ENCODE measurements at places on chromosomes 11 and 22. TPM values are rescaled to one million over a fixed set of nuclear protein-coding genes. Genes with fewer than 3 reads are reported as not detected.
A peak's percentile ranks its signal among the peaks of the same experiment; 100 is the strongest.

DNA sequence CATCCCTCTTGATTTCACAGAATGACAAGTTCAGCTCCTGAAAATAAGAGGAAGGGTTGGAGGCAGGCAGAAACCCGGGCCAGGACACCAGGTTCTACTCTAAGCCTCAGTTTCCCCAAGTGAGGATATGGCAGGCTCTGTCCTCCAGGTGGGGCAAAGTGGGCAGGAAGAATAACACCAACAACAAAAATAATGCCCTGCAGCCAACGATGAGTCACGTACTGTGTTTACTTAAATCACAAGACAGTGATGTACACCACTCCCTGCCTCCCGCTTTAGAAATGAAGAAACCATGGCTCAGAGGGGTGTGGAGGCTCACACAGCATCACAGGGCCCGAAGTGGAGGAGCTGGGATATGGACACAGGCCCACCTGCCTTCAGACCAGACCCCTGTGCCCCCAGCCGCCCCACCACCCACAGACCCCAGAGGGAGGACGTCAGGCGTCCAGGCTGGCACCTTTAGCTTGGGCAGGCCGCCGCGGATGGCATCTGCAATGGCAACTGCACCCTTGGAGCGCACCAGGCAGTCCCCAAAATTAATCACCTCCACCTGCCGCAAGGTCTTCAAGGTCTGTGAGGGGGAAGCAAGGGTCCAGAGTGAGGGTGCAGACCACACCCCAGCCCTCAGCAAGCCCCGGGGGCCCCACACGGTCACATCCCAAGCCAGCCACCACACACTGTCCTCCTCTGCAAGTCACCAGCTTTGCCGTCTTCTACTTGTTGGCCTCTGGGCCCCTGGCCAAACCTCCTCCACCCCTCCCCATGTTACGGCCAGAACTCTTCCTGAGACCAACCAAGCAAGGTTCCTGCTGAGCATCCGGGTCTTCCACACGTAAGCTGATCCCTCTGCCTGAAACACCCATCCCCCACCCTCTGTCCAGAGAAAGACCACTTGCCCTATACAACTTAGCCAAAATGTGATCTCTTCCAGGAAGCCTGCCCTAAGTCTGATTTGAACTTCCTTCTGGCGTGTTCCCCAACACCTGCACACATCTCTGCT is 15.8 kb upstream of the CHADL start:
- H3K27ac ChIP-seq, result no peak overlapping the region
- H3K27me3 ChIP-seq, result no peaks in the 10 kb centered on the region
- no peak overlapping the region for H3K4me3 ChIP-seq
- H3K36me3 ChIP-seq, result peaks cover 59% of the 10 kb centered on the region
- no peaks in the 10 kb centered on the region for H3K4me1 ChIP-seq

- peak overlapping the region; percentile 96 for H3K27ac ChIP-seq
- peak overlapping the region; percentile 79 for H3K4me3 ChIP-seq
- H3K36me3 ChIP-seq, result peaks cover 3% of the 10 kb centered on the region
- H3K27me3 ChIP-seq, result no peaks in the 10 kb centered on the region
- peak; percentile 87 for DNase-seq
Observed at GRCh38 chr11:326842-327580, 6.4 kb upstream of the IFITM3 start.

GRCh38 chr11:34492806-34493414 is 20.7 kb downstream of the ELF5 start:
- no peak overlapping the region for H3K27ac ChIP-seq
- H3K36me3 ChIP-seq, result no peaks in the 10 kb centered on the region
- peak; percentile 75 for DNase-seq
- no peak overlapping the region for H3K4me3 ChIP-seq

DNA sequence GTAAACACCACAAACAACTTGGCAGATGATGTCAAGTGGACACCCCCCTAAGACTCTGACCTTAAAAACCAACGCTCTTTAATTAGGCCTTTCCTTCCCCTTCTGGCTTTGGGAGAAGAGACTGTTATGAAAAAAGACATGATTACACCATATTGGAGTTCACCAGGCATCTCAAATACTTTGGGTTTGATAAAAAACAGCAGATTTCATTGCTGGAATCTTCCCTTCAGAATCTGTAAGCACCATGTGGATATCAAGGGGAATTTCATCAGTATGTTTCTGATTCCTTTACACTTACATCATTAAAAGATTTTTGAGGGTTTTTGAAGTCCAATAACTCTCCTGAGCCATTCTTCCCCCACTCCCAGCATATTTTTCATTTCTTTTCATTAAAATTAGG is 85.6 kb downstream of the KIRREL3 start:
- no peaks in the 10 kb centered on the region for H3K4me1 ChIP-seq
- no peak overlapping the region for H3K4me3 ChIP-seq
- no peak for DNase-seq
- H3K36me3 ChIP-seq, result no peaks in the 10 kb centered on the region
- no peaks in the 10 kb centered on the region for H3K27me3 ChIP-seq
- no peak overlapping the region for H3K27ac ChIP-seq

DNA sequence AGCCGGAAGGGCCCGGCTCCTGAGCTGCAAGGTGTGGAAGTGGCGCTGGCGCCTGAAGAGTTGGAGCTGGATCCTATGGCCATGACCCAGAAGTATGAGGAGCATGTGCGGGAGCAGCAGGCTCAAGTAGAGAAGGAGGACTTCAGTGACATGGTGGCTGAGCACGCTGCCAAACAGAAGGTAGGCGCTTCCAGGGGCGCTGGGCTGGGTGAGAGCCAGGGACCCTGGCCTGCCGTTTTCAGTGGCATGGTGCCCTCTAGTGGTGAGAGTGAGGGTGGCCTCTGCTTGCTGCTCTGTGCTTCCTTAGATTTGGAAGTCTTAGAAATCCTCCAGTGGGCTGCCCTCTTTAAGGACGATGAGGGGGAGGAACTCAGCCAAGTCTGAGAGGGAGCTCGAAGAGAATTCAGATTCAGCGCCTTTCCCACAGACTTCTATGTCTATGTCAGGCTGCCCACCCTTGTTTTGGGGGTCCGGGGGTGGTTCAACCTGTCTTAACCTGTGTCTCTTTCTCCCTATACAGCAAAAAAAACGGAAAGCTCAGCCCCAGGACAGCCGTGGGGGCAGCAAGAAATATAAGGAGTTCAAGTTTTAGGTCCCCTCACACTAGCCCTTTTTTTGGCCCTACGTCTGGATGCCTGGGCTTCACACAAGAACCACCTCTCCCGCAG is 1.8 kb upstream of the PACS1 start:
- peaks cover 75% of the 10 kb centered on the region for H3K36me3 ChIP-seq
- peak overlapping the region; percentile 92 for H3K27ac ChIP-seq
- peaks cover 56% of the 10 kb centered on the region for H3K4me1 ChIP-seq

- H3K27ac ChIP-seq, result no peak overlapping the region
- H3K4me3 ChIP-seq, result no peak overlapping the region
- peaks cover 56% of the 10 kb centered on the region for H3K36me3 ChIP-seq
- peaks cover 10% of the 10 kb centered on the region for H3K4me1 ChIP-seq
- H3K27me3 ChIP-seq, result no peaks in the 10 kb centered on the region
Observed at GRCh38 chr11:78270971-78271370, 82.3 kb downstream of the USP35 start.

- H3K4me3 ChIP-seq, result peak overlapping the region; percentile 76
- peak overlapping the region; percentile 95 for H3K27ac ChIP-seq
- peaks cover 42% of the 10 kb centered on the region for H3K36me3 ChIP-seq
- DNase-seq, result no peak
Observed at GRCh38 chr11:64863391-64864060, 14.9 kb downstream of the EHD1 start.

DNA sequence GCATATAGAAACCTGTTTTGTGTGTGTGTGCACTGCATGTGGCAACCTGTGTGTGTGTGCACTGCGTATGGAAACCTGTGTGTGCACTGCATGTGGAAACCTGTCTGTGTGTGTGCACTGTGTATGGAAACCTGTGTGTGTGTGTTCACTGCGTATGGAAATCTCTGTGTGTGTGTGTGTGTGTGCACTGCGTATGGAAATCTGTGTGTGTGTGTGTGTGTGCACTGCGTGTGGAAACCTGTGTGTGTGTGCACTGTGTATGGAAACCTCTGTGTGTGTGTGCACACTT is 72.2 kb upstream of the CCND1 start:
- H3K4me3 ChIP-seq, result no peak overlapping the region
- no peak overlapping the region for H3K27ac ChIP-seq
- H3K27me3 ChIP-seq, result peaks cover 7% of the 10 kb centered on the region
- DNase-seq, result no peak

- no peak overlapping the region for H3K4me3 ChIP-seq
- peaks cover 27% of the 10 kb centered on the region for H3K36me3 ChIP-seq
- H3K4me1 ChIP-seq, result no peaks in the 10 kb centered on the region
- DNase-seq, result no peak
- no peaks in the 10 kb centered on the region for H3K27me3 ChIP-seq
- H3K27ac ChIP-seq, result no peak overlapping the region
Observed at GRCh38 chr11:88282747-88283515, 54.6 kb downstream of the CTSC start.

The RBM4 gene
- 109 TPM for total RNA-seq

The GRK2 gene
- 244 TPM for total RNA-seq

GRCh38 chr11:130513132-130513531 is 64.7 kb downstream of the ADAMTS15 start:
- no peak for DNase-seq
- no peak overlapping the region for H3K4me3 ChIP-seq
- H3K27ac ChIP-seq, result no peak overlapping the region
- no peaks in the 10 kb centered on the region for H3K36me3 ChIP-seq
- H3K27me3 ChIP-seq, result no peaks in the 10 kb centered on the region

DNA sequence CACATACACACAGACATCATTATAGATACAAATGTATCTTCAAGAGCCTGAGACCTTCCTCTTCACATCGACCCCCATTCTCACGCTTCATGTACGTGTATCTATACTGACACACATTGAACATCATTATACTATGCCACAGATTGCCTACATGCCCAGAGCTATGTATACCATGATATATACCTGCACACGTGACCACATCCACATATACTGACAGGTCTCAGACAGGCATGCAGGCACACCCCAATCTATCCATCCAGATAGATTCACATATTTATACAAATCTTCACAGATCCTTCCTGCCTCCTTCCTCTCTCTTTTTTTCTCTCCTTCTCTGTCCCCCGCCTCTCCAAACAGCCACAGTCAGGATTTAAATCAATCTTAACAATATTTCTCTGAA is 140.1 kb downstream of the CEP164 start:
- H3K27me3 ChIP-seq, result no peaks in the 10 kb centered on the region
- H3K27ac ChIP-seq, result no peak overlapping the region
- H3K4me3 ChIP-seq, result no peak overlapping the region

DNA sequence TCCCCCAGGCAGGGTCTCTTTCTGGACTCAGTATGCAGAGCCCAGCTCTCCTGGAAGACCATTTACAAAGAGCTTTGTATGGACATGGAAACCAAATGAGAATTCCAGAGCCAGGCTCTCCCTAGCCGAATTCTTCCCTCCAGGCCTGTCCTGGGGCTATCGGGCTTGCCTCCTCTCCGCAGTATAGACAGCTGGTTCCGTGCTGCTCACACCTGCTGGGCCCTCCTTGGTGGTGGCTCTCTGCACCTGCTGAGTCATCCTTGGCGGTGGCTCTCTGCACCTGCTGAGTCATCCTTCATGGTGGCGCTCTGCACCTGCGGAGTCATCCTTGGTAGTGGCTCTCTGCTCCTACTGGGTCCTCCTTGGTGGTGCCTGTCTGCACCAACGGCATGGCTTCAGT is 743.5 kb downstream of the BRD1 start:
- no peak overlapping the region for H3K27ac ChIP-seq
- no peaks in the 10 kb centered on the region for H3K36me3 ChIP-seq
- no peaks in the 10 kb centered on the region for H3K27me3 ChIP-seq
- H3K4me3 ChIP-seq, result no peak overlapping the region

The ANO9 gene
- 36.9 TPM for total RNA-seq

GRCh38 chr11:14619603-14620531 is 23.7 kb upstream of the PDE3B start:
- peak; percentile 40 for DNase-seq
- H3K27me3 ChIP-seq, result no peaks in the 10 kb centered on the region
- peaks cover 55% of the 10 kb centered on the region for H3K36me3 ChIP-seq
- no peak overlapping the region for H3K4me3 ChIP-seq
- peaks cover 30% of the 10 kb centered on the region for H3K4me1 ChIP-seq

DNA sequence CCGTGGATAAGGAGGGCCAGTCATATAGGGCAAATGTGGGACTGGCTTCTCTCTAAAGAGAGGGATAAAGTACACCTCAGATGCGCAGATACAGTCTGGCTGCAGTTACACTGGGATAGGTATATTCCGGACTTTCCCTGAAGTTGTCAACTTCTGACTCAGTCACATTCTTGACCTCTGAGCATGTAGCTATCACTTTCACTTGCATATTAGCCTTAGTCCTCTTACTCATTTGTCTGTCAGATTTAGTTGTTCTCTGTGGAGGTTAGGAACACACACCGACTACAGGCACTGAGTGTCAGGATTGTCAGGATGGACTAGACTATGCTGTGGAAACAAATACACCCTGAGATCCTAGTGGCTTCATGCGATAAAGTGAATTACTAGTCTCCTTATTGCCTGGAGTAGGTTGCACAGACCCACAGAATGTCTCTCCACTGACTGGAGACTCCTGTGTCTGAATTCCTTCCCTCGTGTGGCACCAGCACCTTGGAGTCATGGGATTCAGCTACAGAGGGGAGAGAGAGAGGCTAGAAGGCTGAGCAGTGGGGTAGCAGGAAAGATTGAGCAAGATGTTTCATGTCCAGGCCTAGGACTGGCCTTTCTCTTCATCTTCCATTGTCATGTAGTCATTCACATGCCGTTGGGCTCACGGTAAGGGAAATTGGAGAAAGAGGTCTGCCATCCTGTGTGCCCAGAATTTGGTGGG is 654.3 kb downstream of the NTM start:
- no peak overlapping the region for H3K4me3 ChIP-seq
- no peak for DNase-seq
- no peak overlapping the region for H3K27ac ChIP-seq
- no peaks in the 10 kb centered on the region for H3K36me3 ChIP-seq
- no peaks in the 10 kb centered on the region for H3K27me3 ChIP-seq

GRCh38 chr11:68362801-68363379 is 50.5 kb downstream of the LRP5 start:
- no peaks in the 10 kb centered on the region for H3K27me3 ChIP-seq
- DNase-seq, result no peak
- H3K27ac ChIP-seq, result no peak overlapping the region
- H3K4me1 ChIP-seq, result peaks cover 11% of the 10 kb centered on the region
- peaks cover 24% of the 10 kb centered on the region for H3K36me3 ChIP-seq

DNA sequence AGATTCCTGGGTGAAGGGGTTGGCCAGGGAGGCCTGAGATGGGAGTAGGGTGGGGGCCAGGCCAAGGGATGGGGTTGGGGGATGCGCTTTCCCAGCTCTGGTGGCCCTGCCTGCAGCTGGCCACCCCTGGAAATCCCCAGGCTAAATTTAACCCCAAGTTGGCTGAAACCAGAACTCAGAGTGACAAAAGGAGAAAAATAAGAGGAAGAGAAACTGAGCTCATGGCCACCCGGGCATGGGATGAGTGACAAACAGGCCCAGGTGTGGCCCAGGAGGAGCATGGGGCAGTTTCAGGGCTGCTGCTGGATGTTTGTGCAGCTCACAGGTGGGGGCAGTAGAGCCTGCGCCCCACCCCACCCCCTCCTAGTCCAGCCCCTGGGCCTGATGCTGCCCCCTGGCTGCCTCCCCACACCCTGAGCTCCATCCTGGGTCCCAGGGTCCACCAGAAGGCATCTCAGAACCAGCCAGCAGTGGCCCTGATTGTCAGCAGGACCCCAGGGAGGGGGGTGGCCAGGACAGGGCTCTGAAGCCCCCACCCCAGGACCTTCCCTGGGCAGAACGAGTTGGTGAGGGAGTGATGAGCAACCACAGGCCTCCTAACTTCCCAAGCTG is 48.0 kb downstream of the IGLL5 start:
- no peaks in the 10 kb centered on the region for H3K36me3 ChIP-seq
- peaks cover 16% of the 10 kb centered on the region for H3K27me3 ChIP-seq

The SULT4A1 gene
- total RNA-seq, result not detected

GRCh38 chr11:75873417-75874221 is 58.6 kb downstream of the UVRAG start:
- no peaks in the 10 kb centered on the region for H3K36me3 ChIP-seq
- H3K4me3 ChIP-seq, result no peak overlapping the region
- DNase-seq, result no peak
- no peaks in the 10 kb centered on the region for H3K27me3 ChIP-seq
- H3K27ac ChIP-seq, result peak overlapping the region; percentile 48

The YAP1 gene
- total RNA-seq, result not detected

The B4GALNT4 gene
- total RNA-seq, result 4.1 TPM
